Left forelimb (tissue), 1 donor: ENCODE measurements at places on chromosomes 6 and 20.

DNA sequence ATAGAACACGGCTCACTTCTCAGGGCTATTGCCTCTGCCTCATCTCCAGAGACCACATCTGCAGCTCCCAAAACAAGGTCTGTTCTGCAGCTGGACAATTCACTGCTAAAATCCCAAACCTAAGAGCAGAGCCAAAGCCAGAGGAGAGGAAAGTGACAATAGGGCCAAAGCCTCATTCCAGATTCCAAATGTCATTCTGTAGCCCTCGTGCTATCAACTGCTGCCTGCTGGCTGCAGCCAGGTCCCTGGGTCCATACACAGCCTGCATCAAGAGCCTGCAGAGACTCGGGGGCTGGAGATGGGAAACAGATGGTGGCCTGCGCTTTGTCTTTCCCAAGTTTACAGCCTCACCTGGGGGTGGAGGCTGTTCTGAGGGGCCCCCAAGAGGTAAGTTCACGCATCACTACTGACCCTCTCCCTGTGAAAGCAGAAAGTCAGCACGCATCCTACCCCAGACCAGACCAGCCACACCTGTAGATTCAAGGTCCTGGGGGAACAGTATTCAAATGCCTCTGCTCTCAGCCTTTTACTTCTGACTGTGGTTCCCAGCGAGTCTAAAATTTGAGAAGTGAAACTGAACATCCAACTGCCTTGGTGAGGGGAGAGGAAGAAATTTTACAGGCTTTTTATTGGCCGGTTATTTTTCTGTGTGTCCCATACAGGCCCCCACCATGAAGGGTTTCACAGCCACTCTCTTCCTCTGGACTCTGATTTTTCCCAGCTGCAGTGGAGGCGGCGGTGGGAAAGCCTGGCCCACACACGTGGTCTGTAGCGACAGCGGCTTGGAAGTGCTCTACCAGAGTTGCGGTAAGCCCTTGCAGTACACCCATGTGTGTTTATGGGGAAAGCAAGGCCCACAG, at the start of gene LY86:
Gene LY86 (plus strand): TSS at position 657 of the 860 bp plus-strand sequence. CDS start 15 bp downstream, at position 672.
- peak; percentile 85 for DNase-seq

- no peak for DNase-seq
Observed at GRCh38 chr6:53815381-53816119, 20.7 kb downstream of the LRRC1 start.

GRCh38 chr6:66849843-66850242, 1142.8 kb upstream of the EYS start:
- DNase-seq: no peak

DNA sequence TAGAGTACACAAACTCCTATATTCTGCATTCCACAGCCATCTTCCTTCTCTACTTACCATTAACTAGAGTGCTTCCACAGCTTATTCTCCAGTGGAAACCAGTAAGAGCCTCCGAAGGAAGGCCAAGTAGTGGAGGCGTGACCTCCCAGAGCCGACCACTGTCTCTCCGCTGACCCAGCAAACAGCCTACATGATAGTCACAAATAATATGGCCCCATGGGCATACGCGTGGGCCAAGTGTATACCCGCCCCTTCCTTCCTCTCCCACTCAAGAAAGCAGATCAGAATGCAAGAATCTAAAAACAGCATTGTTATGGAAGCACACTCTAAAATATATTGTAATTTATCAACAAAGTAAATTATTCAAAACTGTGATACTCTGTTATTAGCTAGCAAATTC, 526.6 kb upstream of the JARID2 start:
- no peak for DNase-seq

DNA sequence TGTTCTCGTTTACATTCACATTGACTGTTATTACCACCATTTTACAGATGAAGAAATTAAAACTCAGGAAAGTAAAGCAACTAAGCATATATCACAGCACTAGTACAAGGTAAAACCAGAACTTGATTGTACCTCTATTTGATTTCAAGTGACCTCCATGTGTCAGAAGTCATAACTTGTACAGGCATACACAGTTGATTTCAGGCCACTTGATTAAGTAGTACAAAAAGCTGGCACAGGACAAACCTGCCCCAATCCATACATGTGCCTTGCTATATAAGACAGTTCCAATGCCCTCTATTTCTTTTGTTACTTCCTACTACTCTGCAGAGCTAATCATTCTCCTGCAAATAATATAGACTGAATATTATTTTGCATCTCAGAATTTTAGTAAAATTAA, 58.8 kb upstream of the VGLL2 start:
- DNase-seq: no peak

- DNase-seq: no peak
Observed at GRCh38 chr20:45014671-45015415, 48.5 kb downstream of the STK4 start.

GRCh38 chr6:31383149-31383548, 20.2 kb upstream of the MICA start:
- DNase-seq: no peak

DNA sequence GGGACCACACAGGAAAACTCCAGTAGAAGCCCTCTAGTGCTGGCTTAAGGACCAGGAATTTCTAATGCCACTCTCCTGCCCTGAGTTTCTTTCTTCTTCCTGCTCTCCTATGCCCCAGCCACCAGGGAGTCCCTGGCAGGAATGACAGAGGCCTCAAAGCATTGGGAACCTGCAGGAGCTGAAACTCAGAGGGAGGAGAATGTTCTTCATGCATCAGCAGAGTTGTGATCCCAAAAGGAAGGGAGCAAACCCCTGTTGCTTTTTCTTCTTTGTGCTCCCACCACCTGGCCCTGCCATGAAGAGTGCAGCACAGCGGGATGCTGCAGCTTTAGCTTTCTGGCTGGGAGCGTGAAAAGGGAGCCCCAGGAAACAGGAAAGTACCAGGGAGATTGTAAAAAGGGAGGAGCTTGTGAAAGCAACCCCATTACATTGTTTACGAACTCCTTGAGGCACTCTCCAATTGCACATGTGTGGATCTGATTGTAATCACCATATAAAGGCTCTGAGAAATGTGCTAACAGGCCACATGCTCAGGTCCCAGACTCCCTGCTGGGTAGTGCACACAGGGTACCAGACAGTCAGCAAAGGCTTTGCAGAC, 34.7 kb upstream of the FKBP1A start:
- DNase-seq: no peak

GRCh38 chr6:49966334-49966733, 2.4 kb upstream of the DEFB114 start:
- no peak for DNase-seq

DNA sequence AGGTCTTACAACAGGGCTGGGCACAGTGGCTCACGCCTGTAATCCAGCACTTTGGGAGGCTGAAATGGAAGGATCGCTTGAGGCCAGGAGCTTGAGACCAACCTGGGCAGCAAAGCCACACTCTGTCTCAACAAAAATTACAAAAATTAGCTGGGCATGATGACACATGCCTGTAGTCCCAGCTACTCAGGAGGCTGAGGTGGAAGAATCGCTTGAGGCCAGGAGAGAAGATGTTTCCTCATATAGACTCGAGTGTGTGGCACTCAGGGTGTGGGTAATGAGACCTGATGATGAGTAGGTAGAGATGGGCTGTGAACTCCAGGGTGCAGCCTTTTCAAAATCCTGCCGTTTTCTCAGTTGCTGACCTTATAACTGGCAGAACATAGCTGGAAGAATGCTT, 125.3 kb upstream of the FOXO3 start:
- no peak for DNase-seq

DNA sequence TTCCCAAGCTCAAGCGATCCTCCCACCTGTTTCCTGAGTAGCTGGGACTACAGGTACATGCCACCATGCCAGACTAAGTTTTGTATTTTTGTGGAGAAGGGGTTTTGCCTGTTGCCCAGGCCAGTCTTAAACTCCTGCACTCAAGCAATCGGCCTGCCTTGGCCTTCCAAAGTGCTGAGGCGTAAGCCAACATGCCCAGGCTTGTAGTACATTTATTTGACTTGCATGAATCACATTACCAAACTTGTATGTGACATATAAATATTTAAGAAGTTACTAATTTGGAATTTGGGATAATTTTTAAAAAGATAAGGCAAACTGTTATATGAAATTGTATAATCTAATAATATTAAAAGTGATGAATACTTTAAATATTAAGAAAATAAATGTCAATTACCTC, 157.6 kb downstream of the MCHR2 start:
- DNase-seq: no peak

GRCh38 chr6:41659935-41660334, 21.7 kb downstream of the MDFI start:
- DNase-seq: no peak

DNA sequence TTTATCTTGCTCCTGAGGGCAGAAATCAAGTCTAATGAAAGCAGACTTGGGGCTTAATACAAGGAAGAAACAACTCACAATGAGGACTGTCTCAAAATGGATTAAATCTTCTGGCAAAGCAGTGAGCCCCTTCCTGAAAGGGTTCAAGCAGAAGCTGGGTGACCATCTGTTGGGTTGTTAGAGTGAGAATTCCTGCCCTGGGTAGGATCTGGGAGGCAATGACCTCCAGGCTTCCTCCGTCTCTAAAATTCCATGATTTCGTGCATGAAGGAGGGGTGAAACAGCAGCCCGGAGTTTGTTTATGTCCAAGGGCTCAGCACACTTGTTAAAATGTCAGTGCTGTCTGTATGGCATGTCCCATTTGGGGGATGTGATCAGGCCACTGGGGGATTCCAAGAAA, 64.0 kb upstream of the KCNK16 start:
- no peak for DNase-seq

DNA sequence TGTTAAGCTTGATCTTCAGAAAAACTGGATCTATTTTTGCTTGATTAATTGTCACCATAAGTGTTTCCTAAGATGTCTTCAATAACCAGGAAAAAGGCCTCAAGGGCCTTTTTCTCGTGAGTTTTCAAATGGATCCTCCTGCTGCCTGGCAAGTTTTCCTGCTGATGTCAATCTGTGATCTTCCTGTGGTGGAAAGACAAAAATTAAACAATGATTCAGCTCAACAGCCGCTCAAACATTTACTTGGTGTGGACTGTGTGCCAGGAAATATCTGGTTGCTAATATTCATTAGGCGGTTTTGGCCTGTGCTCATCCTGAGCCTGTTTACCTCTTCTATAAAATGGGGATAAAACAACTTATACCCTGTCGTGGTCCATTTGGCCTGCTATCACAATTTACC, 35.4 kb upstream of the SSTR4 start:
- DNase-seq: no peak

DNA sequence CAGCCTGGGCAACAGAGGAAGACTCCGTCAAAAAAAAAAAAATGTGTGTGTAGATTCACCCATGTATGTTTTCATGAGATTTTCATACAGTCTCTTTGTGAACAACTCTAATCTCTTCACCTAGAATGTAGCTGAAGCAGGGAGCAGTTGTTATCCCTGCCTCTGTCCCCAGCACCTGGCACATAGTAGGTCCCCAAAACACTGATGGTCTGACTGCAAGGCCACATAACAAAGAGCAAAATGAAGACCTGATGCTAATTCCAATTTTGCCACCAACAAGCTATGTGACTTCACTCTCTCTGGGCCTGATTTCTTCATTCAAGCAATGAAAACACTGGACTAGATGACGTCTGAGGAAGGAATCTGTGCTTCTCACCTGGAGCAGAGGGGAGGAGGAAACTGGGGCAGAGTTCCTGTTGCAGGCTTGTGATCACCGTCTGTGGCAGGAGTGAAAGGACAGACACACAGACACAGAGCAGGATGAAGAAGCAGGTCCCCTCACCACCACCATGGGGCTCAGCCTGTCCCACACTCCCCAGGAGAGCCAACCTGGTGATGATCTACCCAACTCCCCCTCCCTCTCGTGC, 4.6 kb downstream of the SLC44A4 start:
- DNase-seq: no peak

- DNase-seq: peak; percentile 38
Observed at GRCh38 chr6:167589615-167589940, 237.1 kb upstream of the AFDN start.

GRCh38 chr6:38088829-38089228, 269.3 kb downstream of the ZFAND3 start:
- DNase-seq: no peak

DNA sequence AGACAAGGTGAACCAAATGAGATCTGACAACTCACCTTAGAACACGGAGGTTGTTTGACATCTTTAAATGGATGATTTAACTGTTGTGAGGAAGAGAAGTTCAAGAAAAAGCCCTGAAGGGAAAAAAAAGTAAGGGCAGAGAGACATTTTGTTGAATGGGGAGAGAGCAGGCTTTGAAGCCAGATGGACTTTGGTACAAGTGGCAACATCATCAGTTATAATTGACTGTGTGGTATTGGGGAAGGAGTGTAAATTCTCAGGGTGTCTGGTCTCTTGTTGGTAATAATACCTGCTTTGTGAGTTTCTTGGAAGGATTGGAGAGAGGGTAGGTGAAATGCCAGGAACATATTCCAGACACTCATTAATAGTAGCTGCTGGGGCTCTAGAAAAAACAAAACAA, 21.6 kb downstream of the OGFRL1 start:
- DNase-seq: no peak

- DNase-seq: no peak
Observed at GRCh38 chr20:62117658-62118057, 4.6 kb upstream of the LSM14B start.

DNA sequence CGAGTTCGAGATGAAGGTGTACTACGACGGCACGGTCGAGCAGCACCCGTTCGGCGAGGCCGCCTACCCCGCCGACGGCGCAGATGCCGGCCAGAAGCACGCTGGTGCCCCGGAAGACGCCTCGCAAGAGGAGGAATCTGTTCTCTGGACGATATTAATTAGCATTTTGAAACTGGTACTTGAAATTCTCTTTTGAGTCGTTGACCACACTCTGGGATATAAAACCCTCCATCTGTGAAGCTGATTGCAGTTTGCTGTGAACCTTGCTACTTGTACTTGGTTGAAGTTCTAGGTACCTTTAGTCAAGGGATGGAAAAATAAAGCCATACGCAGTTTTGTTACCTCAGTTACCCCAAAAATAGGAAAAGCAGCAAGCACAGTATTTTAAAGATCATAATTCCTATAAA, 917 bp downstream of the C6orf120 start:
- DNase-seq: no peak

GRCh38 chr6:49454787-49455709, 8.0 kb downstream of the MMUT start:
- DNase-seq: no peak

GRCh38 chr20:62536871-62537401, 61.1 kb upstream of the GATA5 start:
- DNase-seq: no peak

DNA sequence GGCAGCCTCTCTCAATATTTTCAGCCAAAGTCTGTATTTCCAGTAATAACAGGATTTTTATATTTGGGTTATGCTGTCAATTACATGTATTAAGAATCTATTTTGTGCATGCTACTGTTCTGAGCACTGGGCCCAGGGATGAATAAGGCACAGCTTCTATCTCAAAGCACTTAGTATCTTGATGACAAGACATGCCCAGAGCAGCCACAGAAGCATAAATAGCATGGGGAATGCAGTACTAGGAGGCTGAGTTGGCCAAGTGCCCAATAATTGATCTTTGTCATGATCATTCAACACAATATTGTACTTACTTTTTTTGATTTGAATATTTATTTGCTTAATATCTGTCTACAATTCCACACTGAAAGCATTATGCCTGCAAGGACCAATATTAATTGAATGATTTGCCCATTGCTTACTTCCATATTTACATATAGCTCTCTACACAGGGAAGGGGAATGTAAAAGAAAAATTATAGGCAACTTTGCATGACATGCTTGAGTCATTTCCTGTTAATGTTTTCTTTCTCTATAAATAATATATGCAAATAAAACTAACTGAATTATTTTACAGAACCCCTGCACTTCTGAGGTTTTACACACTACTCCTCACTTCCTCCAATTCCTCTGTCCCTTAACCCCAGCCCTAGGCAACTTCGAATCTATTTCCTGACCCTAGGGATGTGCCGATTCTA, 298.9 kb upstream of the BMP2 start:
- DNase-seq: no peak
